NCI-H2029 treated with DMSO at 0.1 percent for 48 hours (cell line): ENCODE measurements at places on chromosomes 6 and 20.

- no peak for DNase-seq
These were observed 215.3 kb upstream of the RNF24 start for GRCh38 chr20:4230651-4231050.

DNA sequence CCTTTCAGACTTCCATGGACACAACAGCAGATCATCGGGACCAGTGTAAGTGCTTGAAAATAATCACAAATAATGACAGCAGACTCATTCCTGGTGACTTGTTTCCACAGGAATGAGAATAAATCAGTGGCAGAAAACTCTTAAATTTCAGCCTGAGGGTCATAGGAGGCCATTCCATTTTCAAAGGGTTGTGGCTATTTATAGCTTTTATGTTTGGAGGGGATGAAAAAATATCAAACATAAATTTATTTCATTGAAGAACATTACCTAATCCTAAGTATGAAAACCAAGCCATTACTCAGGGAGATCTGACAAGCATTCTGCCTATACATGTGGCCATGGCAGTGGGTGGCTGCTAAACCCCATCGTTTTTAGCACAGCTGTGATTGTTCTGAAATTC lies 173.6 kb upstream of the CNR1 start:
- no peak for DNase-seq

GRCh38 chr6:29919506-29920445 lies 22.6 kb upstream of the HLA-A start:
- no peak for DNase-seq

DNA sequence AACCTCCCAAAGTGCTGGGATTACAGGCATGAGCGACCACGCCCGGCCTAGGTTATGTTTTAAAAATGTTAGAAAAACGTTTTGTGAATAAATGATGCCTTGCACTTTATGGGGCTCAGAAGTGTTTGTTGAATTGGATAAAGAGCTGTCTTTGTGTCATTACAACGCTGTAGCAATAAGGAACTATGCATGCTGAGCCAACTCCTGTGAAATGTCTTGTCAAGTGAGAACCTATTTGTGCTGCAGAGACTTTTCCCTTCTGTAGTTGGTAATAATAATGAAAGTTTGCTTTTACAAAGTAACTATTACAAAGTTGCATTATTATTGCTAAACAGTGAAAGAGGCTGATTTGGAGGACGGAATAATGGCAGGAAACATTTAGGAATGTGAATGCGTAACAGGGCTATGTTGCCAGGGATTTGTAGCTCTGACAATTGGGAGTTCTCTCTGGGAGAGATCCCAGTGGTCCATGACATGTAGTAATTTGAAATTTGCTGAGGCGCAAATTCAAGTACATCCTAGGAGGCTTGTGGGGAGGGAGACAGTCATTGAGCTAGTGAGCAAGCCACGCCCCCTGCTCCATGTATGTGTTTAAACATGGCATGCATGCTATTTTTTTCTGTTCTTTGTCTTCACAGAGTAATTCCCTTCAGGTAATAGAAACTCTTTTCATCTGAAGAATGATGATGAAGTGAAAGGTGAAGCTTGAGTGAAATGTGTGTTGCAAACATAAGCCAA lies 16.8 kb upstream of the BICRAL start:
- DNase-seq = no peak

- DNase-seq = no peak
These were observed 273.0 kb downstream of the PLCB1 start for GRCh38 chr20:8404912-8405635.

GRCh38 chr6:56478202-56478601 lies 164.5 kb downstream of the DST start:
- no peak for DNase-seq

DNA sequence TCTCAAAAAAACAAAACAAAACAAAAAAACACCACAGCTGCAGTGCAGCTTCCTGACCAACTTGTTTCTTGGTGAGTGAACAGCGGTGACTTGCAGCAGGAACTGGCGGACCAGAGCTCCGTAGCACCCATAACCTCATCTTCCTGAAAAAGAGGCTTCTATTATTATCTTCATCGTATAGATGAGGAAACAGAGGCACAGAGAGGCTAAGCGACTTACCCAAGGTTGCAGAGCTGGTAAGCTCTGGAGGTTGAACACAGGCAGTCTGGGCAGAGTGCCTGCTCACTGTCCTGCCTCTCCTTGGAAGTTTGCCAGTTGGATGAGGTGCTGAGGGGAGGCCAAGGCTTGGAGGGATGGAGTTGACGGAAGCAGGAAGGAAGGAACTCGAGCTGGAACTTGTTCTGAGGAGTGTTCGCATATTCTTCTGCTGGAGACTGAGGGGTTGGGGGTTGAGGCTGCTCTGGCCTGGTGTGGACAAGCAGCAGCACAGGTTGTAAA lies 47.9 kb upstream of the CCDC167 start:
- peak; percentile 51 for DNase-seq

GRCh38 chr6:29552512-29553051 lies 7.0 kb downstream of the UBD start:
- no peak for DNase-seq

DNA sequence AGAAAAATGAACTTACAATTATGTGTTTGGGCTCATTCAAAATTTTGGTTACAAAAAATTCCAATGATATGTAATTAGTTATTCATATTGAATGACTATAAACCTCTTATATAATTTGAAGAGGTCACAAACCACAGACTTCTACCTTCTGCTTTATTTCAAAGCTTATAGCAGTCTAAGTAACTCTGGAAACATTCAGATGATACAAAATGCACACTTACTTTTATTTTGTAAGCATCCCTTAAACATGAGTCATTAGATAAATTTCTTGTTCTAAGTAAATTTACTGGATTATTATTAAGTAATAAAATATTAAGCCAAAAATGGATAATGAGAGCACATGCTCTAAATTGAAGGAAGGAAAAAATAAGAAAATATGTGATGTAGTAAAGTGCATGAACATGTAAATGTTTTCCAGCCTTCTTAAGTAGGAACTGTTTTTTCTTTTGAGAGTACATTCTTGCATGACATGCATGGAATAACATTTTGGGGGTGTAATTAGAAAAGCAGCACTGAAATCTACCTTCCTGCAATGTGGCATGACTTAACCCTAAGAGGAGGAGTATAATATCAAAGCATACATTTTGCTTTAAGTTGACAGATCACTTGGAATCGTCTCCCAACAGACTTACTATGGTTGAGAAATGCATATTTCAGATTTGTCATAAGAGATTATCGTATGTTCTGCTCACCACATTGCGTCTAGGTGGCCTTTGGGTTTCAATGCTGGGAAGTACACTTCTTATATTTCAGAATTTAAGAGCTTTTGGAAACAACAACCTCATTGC lies 372.7 kb upstream of the HSF2 start:
- no peak for DNase-seq

DNA sequence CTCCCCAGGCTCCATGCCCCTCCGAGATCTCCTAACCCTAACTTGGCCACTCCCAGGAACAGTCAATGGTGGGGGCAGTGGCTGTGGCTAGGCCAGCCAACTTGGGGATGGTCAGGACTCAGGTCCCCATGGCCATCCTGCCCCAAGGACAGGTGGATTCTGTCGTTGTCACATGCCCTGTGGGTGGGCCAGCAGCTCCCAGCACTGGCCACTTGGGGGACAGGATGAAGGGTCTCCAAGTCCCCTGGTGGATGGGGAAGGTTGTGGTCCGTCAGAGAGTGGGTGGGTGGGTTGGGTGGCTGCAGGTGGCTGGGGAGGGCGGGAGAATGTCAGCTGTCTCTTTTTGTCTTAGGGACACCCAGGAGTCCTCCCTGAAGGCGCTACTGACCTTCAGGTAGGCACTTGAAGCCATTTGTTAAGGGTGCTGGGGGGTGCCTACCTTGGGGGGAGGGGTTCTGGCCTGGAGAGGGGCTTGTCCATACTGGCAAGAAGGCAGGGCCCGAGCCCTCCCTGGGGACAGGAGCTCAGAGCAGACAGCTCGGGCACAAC lies 5.5 kb downstream of the COL9A3 start:
- no peak for DNase-seq

DNA sequence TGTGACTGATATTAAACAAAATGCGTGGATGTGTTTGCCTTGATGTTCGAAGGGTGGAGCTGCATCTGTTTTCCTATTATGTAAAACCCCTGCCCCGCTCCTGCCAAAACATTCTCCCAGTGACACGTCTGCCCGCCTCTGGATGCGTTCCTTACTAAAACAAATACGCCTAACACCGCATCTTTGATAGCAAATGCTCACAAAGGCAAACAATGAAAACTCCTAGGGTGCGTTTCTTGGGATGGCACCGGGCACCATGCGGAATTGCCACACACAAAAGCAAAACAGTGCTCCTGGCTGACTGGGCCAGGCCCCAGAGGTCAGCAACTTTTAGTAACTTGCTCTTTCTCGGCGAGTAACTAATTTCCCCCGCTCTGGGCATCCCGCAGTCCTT lies 9.0 kb upstream of the FOXC1 start:
- DNase-seq = no peak

DNA sequence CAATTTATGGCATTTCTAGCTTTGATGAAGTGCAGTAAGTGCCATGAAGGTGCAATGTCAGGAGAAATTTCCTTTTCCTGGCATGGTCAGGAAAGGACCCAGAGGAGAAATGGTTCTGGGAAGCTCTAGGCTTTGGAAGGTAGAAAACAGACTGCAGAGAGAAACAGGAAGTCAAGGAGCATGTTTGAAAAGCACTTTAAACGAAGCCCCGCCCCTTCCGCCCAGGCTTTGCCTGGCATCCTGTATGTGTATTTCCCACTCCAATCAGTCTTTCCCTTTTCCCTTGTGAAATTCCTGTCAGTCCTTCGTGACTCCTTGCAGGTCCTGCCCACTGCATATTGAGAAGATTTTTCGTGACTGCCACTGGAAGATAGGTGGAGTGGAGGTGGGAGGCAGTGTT lies 320.9 kb upstream of the SASH1 start:
- DNase-seq = no peak

- peak; percentile 94 for DNase-seq
These were observed at the start of gene ADGRB3 for GRCh38 chr6:68634726-68635411. ADGRB3 (plus strand) TSS chr6:68635282; CDS start chr6:68638676, 3,394 bp downstream.

GRCh38 chr6:5762561-5762968 lies 244.2 kb downstream of the NRN1 start:
- DNase-seq = no peak

DNA sequence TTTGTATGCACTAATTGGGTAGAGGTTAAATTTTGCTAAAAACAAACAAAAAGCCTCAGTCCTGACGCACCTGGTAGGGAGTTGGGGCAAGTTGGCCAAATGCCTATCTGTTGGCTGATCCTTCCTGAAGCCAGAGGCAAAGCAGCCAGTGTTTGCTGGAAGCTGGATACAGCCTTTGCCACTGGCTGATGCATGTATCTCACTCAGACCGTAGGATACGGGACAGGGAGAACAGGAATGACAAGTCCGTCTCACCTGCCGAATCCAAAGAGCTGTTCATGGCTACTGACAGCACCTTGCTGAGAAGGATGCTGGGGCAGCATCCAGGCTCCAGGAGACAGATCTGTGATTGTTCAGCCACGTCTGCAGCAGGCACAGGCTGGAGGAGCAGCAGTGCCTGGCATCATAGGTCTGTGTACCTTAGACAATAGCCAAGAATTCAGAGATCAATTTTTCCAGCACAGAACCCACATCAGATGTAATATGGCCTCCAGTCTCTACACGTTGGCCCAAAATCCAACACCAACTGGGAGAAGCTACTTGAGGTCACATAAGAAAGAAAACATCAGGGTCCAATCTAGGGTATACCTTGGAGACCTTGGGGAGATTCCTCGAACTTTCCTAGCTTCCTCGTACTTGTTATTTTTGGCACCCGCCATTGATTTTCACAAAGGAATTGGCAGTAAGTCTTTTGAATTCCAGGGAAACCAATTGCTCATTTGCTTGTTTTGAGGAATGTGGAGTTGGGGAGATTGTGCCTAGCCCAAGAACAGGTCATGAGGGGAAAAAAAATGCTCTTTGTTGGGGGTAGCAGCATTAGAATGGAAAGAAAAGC lies 108.5 kb upstream of the ARMC2 start:
- DNase-seq = no peak

DNA sequence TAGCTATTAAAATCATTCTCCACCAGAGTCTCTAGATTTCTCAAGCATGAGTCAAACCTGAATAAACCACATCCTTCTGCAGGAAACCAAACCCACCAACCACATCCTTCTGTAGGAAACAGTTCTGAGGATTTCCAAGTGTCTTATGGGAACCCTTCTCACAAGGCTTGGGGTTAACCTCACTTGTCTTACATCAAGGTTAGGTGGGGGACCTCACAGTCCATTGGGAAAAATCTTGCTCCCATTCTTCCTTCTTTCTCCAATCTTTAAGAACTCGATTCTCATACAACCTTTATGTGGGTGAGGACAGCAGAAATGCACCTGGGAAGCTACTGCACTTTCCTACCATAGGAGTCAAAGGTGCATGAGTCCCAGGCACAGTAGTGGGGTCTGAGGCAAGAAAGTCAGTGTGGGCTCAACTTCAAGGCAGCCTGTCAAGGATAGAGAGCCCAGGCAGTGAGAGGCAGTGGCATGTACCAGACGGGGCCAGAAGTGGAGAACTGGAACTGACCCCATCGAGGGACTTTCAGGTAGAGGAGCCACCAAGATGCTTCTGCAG lies 114.5 kb downstream of the SLC22A3 start:
- no peak for DNase-seq

DNA sequence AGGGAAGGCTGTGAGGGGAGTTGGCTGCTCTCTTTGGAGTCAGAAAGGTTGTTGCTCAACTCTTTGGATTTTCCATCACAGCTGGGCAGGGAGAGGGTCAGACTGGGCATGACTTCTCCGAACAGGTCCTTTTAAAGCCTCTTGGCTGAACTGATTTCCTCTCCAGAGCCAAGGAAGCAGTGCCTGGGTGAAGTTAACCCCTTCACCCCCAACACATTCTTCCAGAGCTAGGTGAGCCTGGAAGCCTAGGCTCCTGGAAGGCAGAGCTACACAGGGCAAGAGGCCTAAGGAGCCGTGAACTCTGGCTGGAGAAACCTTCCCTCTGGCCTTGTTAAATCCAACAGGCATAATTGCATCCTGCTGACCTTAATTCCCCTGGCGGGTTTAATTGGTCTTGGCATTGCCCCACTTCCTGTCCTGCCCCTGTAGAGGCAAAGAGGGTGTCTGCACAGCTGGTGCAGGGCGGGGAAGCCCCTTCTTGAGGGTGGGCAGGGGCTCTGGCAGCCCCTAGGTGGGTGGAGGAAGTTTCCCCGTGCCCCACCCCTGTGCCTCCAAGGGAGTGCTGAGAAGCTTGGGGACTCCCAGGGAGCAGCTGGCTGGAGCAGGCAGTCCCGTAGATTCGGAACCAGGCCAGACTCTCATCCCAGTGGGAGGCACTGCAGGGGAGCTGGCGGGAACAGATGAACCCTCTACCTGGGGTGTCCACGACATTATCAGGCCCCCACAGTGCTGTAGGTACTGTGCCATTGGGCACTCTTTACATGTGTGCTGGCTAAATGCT lies 3.6 kb upstream of the MYLK2 start:
- no peak for DNase-seq

- DNase-seq = peak; percentile 59
These were observed 113.6 kb downstream of the HDGFL1 start for GRCh38 chr6:22682979-22683378.

- no peak for DNase-seq
These were observed 3.9 kb downstream of the MAP7 start for GRCh38 chr6:136546331-136546730.

DNA sequence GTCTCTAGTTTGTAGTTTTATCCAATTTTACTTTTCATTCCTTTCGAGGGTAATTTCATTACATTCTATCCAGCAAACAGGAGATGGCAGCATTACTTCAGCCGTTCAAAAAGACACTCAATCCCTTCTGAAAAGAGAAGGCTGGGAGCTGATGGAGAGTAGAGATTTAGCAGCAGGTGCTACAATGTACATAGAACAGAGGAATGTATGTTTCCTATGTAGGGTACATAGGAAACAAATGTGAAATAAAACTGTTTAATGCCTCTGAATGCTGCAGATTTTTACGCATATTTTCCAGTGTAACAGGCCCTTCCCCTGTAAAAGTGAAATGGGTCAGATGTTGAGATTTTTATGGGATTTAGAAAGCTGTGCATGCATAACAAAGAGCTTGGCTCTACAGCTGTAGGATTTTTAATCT lies 16.0 kb downstream of the RPS12 start:
- DNase-seq = no peak
